ENCODE measurements at places on chromosomes 6 and 20. TPM values are rescaled to one million over a fixed set of nuclear protein-coding genes. Genes with fewer than 3 reads are reported as not detected.

SNX21 gene
- 0.96 TPM for total RNA-seq

NSFL1C gene
- 65.0 TPM for total RNA-seq

SUMO4 gene
- 7.4 TPM for total RNA-seq

RAMACL gene
- 0.14 TPM for total RNA-seq

SNAI1 gene
- 0.21 TPM for total RNA-seq

ELMO2 gene
- 80.3 TPM for total RNA-seq

RPRD1B gene
- total RNA-seq, result 37.4 TPM

PBOV1 gene
- not detected for total RNA-seq

FNDC11 gene
- total RNA-seq, result 0.14 TPM

PARD6B gene
- 4.6 TPM for total RNA-seq

- DNase-seq, result no peak
- H3K27me3 ChIP-seq, result no peaks in the 10 kb centered on the region
- H3K36me3 ChIP-seq, result peaks cover 20% of the 10 kb centered on the region
- peak overlapping the region; percentile 57 for H3K27ac ChIP-seq
Observed at GRCh38 chr6:167045828-167046580, 46.8 kb downstream of the CEP43 start.

DNA sequence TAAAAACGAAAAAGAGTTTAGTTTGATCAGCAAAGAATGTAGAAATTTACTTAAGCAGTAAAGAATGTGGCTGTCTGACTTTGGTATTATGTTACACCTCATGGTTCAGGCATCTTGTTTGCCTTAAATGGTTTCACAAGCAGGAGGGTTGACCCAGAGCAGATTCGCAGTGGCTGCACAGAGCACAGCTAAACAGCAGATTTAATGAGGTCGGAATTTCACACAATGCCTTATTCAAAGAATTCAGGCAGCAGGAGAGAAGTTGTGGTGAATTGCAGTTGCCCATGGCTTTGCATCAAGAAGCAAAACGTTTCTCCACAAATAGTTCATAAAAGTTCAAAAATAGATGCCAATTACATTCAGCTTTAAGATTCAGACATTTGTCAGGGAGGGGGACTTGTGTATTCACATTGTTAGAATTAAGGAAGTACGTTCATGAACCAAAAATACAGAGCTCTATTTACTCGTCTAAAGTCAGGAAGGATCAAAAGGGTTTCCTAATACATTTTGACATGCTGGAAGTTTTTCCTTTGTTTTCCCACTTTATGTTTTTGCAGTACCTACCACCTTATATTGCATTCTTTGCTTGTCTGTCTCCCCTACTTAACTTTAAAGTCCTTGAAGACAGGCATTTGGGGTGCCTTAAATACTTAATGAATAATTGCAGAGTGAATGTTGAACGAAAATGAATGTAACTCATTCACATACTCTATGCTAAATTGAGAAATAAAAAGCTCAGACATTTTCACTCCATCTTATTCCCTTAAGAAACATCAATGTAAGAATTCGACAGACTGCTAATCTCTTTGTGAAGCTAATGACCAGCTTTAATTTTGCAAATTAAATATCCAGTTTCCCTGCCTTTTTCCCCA, 1163.6 kb upstream of the CITED2 start:
- peaks cover 23% of the 10 kb centered on the region for H3K27me3 ChIP-seq
- DNase-seq, result no peak
- peaks cover 2% of the 10 kb centered on the region for H3K36me3 ChIP-seq
- no peak overlapping the region for H3K4me3 ChIP-seq
- H3K27ac ChIP-seq, result no peak overlapping the region

GRCh38 chr6:126020305-126021050, 34.1 kb downstream of the TRMT11 start:
- no peaks in the 10 kb centered on the region for H3K27me3 ChIP-seq
- H3K4me1 ChIP-seq, result peaks cover 5% of the 10 kb centered on the region
- peaks cover 30% of the 10 kb centered on the region for H3K36me3 ChIP-seq
- no peak overlapping the region for H3K4me3 ChIP-seq

- H3K4me1 ChIP-seq, result peaks cover 2% of the 10 kb centered on the region
- H3K4me3 ChIP-seq, result no peak overlapping the region
- DNase-seq, result no peak
- peaks cover under 1% of the 10 kb centered on the region for H3K36me3 ChIP-seq
Observed at GRCh38 chr6:34924831-34925625, 36.0 kb downstream of the ANKS1A start.

DNA sequence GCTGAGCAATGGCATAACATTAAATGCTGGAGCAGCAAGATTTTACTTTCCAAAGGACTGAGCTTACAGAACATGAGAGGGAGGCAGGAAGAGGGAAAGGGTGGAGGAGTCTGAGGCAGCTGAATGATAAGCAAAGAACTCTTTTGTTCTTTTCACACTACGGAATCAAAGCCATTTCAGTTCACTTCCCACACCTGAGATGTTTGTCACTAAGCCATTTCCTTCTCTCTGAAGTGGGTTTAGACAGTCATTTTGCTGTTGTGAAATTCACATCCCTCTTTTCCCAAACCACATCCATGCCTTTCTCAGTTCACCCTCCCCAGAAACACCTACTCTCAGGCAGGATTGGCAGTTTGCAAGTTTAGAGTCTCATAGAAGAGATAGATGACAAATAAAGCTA, 267.9 kb downstream of the ADGRG6 start:
- H3K4me1 ChIP-seq, result peaks cover 24% of the 10 kb centered on the region
- DNase-seq, result no peak
- peaks cover 4% of the 10 kb centered on the region for H3K36me3 ChIP-seq
- no peaks in the 10 kb centered on the region for H3K27me3 ChIP-seq
- no peak overlapping the region for H3K4me3 ChIP-seq

DNA sequence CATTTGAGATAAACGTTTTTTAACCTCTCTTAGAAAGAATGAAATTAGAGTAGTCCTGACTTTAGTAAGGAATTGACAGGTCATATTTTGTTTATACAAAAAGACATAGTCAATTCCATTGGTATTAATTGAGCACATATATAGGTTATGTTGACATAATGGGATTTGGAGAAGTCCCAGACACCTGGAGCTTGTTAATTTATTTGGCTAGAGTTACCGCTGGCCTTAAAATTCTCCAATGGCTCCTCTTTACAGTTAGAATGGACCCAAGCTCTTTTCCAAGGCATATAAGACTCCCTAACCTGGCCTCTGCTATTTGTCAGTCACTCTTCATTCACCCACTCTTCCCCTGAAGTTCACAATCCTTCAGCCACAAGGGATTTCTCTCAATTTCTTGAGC, 221.3 kb downstream of the CBLN4 start:
- H3K4me3 ChIP-seq, result no peak overlapping the region
- H3K27me3 ChIP-seq, result no peaks in the 10 kb centered on the region
- no peak overlapping the region for H3K27ac ChIP-seq
- no peaks in the 10 kb centered on the region for H3K4me1 ChIP-seq

GRCh38 chr6:57283911-57284455, 33.4 kb upstream of the PRIM2 start:
- H3K27me3 ChIP-seq, result peaks cover 30% of the 10 kb centered on the region
- DNase-seq, result no peak
- H3K4me3 ChIP-seq, result no peak overlapping the region
- no peaks in the 10 kb centered on the region for H3K4me1 ChIP-seq

DNA sequence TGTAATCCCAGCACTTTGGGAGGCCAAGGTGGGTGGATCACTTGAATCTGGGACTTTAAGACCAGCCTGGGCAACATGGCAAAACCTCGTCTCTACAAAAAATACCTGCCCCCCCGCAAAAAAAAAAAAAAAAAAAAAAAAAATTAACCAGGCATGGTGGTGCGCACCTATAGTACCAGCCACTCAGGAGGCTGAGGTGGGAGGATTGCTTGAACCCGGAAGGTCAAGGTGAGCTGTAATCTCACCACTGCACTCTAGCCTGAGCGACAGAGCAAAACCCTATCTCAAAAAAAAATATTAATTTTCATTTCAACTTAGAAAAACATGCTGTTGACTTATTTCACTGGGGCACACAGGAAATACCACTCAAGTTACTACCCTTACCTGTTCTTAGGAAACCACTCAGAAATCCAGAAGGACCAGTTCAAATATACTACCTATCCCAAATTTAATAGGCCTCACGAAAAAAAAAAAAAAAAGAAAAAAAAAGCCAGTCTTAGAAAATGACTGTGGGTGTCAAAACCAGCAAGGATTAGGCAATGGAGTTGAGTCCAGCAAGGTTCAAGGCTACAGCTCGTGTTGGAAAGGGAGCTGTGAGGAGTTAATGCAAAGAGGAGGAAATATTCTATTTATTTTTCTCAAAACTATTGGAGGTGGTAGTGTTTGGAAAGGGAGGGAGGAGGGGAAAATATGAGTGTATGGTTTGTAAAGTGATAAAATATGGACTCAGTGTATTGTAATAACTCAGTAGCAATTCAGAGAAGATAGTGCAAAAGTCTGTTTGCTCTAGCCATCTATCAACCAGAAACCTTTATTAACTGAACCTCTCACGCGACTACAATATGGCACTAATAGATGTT, 33.9 kb upstream of the PIM1 start:
- no peak for DNase-seq
- H3K36me3 ChIP-seq, result no peaks in the 10 kb centered on the region
- no peaks in the 10 kb centered on the region for H3K27me3 ChIP-seq
- no peak overlapping the region for H3K27ac ChIP-seq
- no peak overlapping the region for H3K4me3 ChIP-seq

GRCh38 chr20:37383229-37383989, 37.5 kb downstream of the SRC start:
- H3K4me3 ChIP-seq, result peak overlapping the region; percentile 12
- peaks cover 5% of the 10 kb centered on the region for H3K27me3 ChIP-seq
- no peak for DNase-seq
- peaks cover 4% of the 10 kb centered on the region for H3K4me1 ChIP-seq
- no peaks in the 10 kb centered on the region for H3K36me3 ChIP-seq
- no peak overlapping the region for H3K27ac ChIP-seq

DNA sequence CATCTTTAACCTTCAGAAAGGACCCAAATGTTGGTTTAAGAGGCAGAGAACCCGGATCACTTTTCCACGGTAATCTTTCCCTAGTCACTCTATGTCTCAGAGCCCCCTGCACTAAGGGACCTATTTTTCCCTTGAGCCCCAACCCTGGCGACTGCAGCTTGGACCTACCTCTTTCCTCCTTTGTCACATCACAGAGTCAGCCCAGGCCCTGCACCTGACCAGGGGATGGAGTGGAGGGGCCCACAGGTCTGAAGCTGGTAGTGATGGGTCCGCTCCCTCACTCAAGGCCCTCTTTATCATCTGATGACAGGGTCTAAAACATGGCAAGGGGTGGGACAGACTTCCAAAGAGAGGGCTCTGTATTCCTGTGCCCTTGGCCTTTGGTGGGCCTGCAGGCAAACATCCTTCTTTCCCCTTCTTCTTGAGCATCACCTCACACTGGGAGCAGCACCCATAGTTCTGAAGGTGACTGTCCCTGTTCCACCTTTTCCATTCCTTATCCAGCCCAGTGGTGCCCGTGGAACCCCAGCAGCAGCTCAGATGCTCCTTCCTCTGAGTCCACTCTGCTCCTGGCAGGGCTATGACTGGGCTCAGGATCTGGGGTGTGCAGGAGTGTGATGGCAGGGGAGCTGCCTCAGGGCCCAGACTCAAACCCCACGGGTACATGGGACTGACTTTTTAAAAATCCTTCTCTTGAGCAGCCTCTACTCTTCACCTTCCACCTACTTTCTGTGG, 6.3 kb downstream of the RAET1L start:
- H3K36me3 ChIP-seq, result no peaks in the 10 kb centered on the region
- no peak for DNase-seq
- no peak overlapping the region for H3K27ac ChIP-seq
- peaks cover 21% of the 10 kb centered on the region for H3K4me1 ChIP-seq
- H3K27me3 ChIP-seq, result peaks cover 56% of the 10 kb centered on the region

DNA sequence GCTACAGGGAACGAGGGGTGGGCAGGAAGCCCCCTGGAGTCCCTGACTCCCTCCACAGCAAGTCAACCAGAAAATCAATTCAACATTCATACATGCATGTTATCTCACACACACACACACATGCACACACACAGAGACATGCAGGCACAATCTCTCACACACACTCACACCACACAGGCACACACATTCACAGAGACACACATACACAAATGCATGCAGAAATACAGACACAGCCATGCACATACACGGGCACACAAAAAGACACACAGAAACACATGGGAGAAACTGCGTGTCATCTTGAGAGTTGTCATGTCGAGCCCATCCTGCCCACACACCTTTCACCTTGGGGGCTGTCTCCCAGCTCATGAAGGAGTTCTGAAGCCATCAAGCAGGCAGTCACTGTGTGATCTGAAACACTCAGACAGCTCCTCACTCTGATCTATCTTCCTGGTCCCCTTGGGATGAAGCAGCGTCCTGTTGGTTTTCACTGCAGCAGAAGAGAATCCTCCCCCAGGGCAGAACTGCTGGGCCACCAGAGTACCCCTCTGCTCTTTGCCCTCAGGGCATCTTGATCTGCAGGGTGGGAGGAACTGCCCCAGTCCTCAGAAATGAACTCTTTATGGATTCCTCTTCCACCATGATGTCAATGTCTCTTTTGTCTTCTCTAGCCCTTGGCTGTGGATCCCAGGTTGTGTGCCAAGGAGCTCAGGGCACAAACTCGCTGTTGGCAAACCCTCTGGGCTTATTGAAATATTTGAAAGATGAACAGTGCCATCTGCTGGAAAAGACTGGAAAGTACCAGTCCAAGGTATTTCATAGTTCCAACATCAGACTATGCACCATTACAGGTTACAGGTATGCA, 8.8 kb downstream of the RAET1L start:
- H3K4me1 ChIP-seq, result peaks cover 29% of the 10 kb centered on the region
- no peak overlapping the region for H3K4me3 ChIP-seq
- no peaks in the 10 kb centered on the region for H3K36me3 ChIP-seq
- no peak overlapping the region for H3K27ac ChIP-seq
- DNase-seq, result peak; percentile 67
- H3K27me3 ChIP-seq, result peaks cover 78% of the 10 kb centered on the region

GRCh38 chr6:51654647-51655046, 432.8 kb downstream of the PKHD1 start:
- no peak for DNase-seq
- no peak overlapping the region for H3K27ac ChIP-seq
- no peak overlapping the region for H3K4me3 ChIP-seq
- no peaks in the 10 kb centered on the region for H3K27me3 ChIP-seq
- no peaks in the 10 kb centered on the region for H3K4me1 ChIP-seq

- H3K27me3 ChIP-seq, result peaks cover 7% of the 10 kb centered on the region
- H3K27ac ChIP-seq, result no peak overlapping the region
- H3K4me3 ChIP-seq, result no peak overlapping the region
- no peak for DNase-seq
- H3K4me1 ChIP-seq, result no peaks in the 10 kb centered on the region
Observed at GRCh38 chr6:168941036-168941435, 312.6 kb downstream of the THBS2 start.

- peaks cover 4% of the 10 kb centered on the region for H3K4me1 ChIP-seq
- H3K27ac ChIP-seq, result no peak overlapping the region
- no peak for DNase-seq
- H3K36me3 ChIP-seq, result no peaks in the 10 kb centered on the region
- peaks cover 2% of the 10 kb centered on the region for H3K27me3 ChIP-seq
- no peak overlapping the region for H3K4me3 ChIP-seq
Observed at GRCh38 chr6:170026751-170027646, 263.9 kb downstream of the DLL1 start.

- no peaks in the 10 kb centered on the region for H3K36me3 ChIP-seq
- no peaks in the 10 kb centered on the region for H3K27me3 ChIP-seq
- no peak overlapping the region for H3K27ac ChIP-seq
- no peak for DNase-seq
- H3K4me1 ChIP-seq, result no peaks in the 10 kb centered on the region
Observed at GRCh38 chr20:3612795-3613572, 50.2 kb downstream of the GFRA4 start.

GRCh38 chr6:16684195-16684689, 77.0 kb downstream of the ATXN1 start:
- no peak overlapping the region for H3K4me3 ChIP-seq
- no peaks in the 10 kb centered on the region for H3K27me3 ChIP-seq
- no peak for DNase-seq
- peaks cover 36% of the 10 kb centered on the region for H3K36me3 ChIP-seq
- H3K4me1 ChIP-seq, result peaks cover 62% of the 10 kb centered on the region
- H3K27ac ChIP-seq, result no peak overlapping the region

Measured in activated CD8-positive, alpha-beta memory T cell treated with anti-CD3 and anti-CD28 coated beads, Interleukin-2, amount 10 ng/mL, durations not matched to agents 7 days and 5 days (primary cell).